ENCODE measurements at places on chromosomes 16 and 17. TPM values are rescaled to one million over a fixed set of nuclear protein-coding genes. Genes with fewer than 3 reads are reported as not detected.

- H3K4me3 ChIP-seq = no peak overlapping the region
- no peaks in the 10 kb centered on the region for H3K4me1 ChIP-seq
- DNase-seq = no peak
- no peaks in the 10 kb centered on the region for H3K36me3 ChIP-seq
- H3K27ac ChIP-seq = no peak overlapping the region
Observed at GRCh38 chr17:77032929-77033328, 107.8 kb upstream of the SEC14L1 start.

- no peaks in the 10 kb centered on the region for H3K36me3 ChIP-seq
- H3K4me1 ChIP-seq = peaks cover 5% of the 10 kb centered on the region
- no peak overlapping the region for H3K27ac ChIP-seq
- DNase-seq = no peak
- H3K27me3 ChIP-seq = no peaks in the 10 kb centered on the region
Observed at GRCh38 chr17:8360260-8360659, 16.2 kb downstream of the KRABD2 start.

- no peak overlapping the region for H3K27ac ChIP-seq
- H3K4me1 ChIP-seq = peaks cover 7% of the 10 kb centered on the region
- DNase-seq = no peak
- H3K4me3 ChIP-seq = no peak overlapping the region
Observed at GRCh38 chr17:29126268-29126930, 53.8 kb downstream of the MYO18A start.

GRCh38 chr17:80632046-80632581, 87.5 kb downstream of the RPTOR start:
- H3K27ac ChIP-seq = no peak overlapping the region
- H3K4me3 ChIP-seq = no peak overlapping the region
- no peaks in the 10 kb centered on the region for H3K27me3 ChIP-seq
- no peak for DNase-seq
- peaks cover 1% of the 10 kb centered on the region for H3K4me1 ChIP-seq

GRCh38 chr17:1169929-1170312, 9.9 kb downstream of the ABR start:
- H3K27me3 ChIP-seq = no peaks in the 10 kb centered on the region
- no peak for DNase-seq
- no peaks in the 10 kb centered on the region for H3K36me3 ChIP-seq
- H3K27ac ChIP-seq = no peak overlapping the region

DNA sequence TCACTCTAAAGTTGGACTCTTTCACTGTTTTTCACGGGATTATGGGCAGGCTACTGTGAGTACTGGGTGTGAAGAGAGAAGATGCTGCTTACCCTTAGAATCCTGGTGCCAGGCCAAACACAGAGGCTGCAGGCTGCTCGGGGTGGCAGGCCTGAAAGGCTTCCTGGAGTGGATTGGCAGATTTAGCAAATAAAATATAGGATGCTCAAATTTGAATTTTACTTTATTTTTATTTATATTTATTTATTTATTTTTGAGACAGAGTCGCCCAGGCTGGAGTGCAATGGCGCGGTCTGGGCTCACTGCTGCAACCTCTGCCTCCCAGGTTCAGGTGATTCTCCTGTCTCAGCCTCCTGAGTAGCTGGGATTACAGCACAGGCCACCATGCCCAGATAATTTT, 14.9 kb upstream of the STAC2 start:
- no peaks in the 10 kb centered on the region for H3K27me3 ChIP-seq
- H3K36me3 ChIP-seq = no peaks in the 10 kb centered on the region
- H3K27ac ChIP-seq = no peak overlapping the region
- DNase-seq = no peak

Gene HBZ
- not detected for total RNA-seq

Gene KRTAP2-3
- total RNA-seq = not detected

Gene KRT31
- total RNA-seq = not detected

Gene KAT7
- 60.5 TPM for total RNA-seq

Gene CAVIN1
- total RNA-seq = 2.5 TPM

Gene ZSCAN10
- total RNA-seq = 0.19 TPM
